ENCODE measurements at places on chromosomes 2 and 18.

- no peak for DNase-seq
Measured at GRCh38 chr18:65790604-65791003, 39.8 kb downstream of the CDH7 start.

- no peak for DNase-seq
Measured at GRCh38 chr2:154267983-154268382, 396.3 kb downstream of the GALNT13 start.

- DNase-seq, result no peak
Measured at GRCh38 chr2:136530146-136530545, 235.2 kb upstream of the THSD7B start.

GRCh38 chr2:45654250-45654649, 2.8 kb downstream of the PRKCE start:
- DNase-seq, result peak; percentile 31

DNA sequence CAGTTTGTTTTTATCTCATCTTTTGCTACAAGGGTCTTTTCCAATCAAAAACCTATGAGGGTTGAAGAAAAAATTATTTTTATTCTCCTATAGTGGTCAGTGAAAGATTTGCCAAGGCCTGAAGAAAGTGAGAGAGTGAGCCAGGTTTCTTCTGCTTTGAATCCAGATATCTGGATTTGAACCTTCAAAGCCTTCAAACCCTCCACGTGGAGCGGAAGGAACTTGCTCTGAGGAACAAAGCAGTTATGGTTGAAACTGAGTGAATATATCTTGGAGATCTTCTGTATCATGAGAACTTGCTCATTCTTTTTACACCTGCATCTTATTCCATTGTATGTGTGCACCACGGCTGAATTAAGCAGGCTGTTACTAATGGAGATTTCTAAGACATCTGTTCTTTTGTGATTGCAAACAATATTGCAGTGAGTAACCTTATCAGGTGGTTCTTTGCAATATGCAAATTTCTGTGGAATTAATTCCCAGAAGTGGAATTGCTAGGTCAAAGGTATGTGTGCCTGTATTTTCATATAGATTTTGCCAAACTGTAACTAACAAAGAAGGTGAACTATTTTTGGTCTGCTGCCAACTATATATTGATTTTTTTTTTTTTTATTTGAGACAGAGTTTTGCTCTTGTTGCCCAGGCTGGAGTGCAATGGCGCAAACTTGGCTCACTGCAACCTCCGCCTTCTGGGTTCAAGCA, 147.9 kb downstream of the B3GNT2 start:
- DNase-seq, result no peak

DNA sequence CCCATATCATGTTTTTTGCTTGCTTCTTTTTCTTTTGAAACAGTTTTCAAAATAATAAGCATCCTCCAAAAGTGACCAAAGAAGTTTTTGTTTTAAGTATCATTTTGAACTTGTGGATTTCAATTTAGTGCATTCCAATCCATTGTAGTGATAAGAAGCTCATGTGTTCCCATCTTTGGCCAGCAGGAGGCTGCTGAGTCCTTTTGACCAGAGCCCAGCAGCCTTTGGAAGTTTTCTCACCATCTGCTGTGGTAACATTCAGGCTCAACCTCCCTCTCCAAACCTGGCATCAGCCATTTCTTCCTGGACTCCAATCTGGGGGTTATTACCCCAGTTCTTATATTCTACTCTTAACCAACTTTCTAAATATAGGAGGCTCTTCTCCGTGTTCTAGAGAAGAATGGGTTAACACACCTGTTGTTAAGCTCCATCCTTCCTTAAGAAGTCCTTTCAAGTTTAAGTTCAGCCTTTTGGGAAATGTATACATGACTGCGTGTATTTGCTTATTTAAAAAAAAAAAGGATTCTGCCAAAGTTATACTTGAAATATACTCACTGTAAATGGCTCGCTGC, 39.0 kb upstream of the MAL start:
- DNase-seq, result peak; percentile 86

- no peak for DNase-seq
Measured at GRCh38 chr2:67323209-67323991, 73.7 kb upstream of the ETAA1 start.

DNA sequence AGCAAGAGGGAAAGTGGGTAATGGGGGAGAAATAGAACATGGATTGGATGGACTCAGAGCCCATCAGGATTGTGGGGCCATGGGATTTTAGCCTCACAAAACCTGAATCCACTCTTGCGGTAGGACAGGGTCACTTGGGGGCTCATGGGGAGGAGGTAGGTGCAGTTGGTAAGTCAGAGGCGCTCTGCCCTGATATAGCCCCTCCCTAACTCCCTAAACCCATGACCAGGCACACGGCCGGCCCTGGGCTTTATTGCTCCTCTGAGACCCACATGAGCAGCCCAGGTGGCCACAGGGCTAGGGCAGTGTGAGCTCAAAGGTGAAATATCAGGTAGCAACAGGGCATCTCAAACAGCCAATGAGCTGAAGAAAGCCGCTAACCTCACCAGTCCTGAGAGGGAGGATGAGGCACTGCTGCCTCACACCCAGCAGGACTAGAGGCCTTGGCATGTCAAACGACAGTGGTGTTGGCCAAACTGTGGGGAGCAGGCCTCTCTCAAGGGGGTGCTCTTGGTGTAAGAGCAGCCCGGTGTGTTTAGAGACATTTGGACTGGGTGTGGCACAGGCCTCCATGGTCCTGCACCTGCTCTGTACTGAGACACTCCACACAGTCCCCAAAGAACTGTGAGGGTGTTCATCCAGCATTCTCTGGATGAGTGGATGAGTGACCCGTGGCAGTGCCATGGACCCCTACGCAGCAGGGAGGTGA, 90.8 kb upstream of the HS6ST1 start:
- DNase-seq, result no peak

DNA sequence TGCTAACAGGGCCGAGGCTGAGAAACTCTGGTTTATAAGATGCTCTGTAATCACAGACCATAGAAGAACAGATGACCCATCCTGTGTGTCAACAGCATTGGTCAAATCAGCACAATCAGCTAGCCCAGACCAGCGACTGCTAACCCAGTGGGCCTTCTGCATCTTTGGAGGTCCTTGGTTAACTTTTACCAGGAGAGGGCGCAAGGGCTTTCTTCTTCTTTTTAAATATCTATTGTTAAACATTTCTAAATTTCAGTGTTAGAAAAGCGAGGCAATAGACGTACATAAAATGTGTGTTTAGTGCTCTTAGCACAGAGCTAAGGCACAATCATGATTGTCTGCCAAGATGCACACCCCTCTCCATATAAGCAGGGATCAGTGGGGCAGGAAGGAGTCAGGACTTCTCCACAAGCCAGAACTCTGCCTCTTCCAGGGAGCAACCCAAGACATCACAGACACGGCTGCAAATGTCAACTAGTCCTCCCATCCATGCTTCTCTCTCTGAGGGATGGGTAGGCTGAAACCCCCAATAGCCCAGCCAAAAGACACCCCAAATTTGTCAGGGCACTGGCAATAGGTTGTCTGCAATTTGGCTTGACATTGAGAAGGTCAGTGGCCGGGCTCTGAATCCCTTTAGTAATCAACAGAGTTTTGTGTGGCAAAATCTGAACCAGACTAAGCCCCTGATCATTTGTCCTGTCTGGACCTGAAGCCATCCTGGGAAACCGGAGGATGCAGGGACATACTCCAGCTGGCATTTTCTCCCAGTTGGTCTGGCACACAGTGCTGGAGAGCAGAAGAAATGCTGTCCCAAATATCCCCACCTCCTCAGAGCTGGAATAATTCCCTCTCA, 188.2 kb downstream of the BCL2 start:
- DNase-seq, result peak; percentile 78

DNA sequence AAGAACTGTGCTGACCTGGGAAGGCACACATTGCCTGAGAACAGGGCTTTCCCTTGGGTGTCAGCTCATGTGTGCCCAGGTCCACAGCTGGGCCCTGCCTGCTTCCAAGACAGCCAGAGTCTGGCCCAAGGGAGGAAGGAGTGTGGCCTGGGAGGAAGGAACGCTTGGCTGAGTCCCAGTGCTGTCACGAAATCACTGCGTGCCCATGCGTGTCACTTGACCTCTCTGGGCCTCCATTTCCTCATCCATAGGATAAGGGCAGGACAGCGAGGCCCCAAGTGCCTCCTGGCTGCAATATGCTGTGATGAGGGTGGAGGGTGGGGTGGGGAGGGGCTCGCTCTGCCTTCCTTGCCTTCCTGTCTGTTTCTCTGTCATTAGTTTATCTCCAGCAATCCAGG, 642 bp upstream of the KCNK3 start:
- no peak for DNase-seq

DNA sequence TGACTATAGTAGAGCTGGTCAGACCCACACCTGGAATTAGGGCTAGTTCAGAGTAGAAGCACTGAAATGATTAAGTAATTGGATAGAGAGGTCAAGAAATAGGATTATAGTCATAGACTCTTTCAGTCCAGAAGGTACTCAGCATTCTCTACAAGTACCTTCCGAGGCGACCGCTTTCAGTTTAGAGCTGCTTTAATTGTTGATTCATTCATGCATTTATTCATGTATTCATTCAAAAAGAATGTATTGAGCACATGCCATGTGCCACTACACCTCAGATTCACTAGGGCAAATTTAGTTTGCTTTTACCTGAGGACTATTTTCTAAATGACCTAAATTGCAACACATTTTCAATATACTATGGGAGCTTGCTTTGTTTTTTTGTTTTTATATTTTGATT, 48.7 kb downstream of the CRIM1 start:
- peak; percentile 49 for DNase-seq

- no peak for DNase-seq
Measured at GRCh38 chr2:45220227-45220626, 211.0 kb upstream of the SIX2 start.

DNA sequence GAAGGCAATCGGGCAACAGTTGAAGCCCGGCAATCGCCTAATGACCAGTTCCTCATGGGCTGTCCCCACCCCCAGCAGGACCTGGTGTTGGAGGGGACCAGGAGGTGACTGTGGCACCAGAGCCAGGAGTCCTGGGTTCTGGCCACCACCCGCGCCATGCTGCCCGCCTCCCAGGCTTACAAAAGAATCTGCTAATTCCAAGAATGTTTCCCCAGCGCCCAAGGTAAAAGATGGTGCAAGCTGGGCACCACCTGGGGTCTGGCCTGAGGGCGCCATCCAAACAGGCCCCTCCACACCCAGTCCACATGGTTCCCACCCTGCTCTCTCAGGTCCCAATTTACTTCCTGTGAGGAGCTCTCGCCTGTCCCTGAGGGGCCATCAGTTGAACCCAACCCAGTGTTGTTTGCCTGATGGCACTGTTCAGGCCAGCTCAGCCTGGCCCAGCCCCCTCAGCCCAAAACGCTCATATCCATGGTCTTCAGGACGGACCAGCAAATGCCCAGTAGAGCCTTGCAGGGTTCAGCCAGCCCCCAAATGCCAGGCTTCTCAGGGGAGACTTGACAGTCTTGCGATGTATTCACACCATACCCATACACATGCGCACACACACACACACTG, 5.1 kb downstream of the SDC1 start:
- no peak for DNase-seq

- DNase-seq, result no peak
Measured at GRCh38 chr2:2573205-2573604, 242.1 kb upstream of the MYT1L start.

DNA sequence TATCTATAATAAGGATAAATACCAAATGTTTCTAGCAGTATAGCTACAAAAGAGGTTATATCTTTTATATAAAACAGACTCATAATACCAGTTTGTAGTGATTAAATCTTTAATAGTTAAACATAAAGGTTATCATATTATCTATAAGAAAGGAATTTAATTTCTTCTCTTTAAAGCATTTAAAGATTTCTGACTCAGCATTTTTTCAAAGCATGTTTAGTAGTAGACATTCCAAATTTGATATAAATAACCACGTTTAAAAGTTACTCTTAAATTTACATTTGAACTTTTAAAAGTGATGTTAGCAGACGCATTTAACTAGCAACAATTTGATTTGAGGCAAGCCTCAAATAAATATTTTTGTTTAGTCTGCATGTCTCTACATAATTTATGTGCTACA, 1508.0 kb upstream of the NXPH2 start:
- DNase-seq, result no peak

DNA sequence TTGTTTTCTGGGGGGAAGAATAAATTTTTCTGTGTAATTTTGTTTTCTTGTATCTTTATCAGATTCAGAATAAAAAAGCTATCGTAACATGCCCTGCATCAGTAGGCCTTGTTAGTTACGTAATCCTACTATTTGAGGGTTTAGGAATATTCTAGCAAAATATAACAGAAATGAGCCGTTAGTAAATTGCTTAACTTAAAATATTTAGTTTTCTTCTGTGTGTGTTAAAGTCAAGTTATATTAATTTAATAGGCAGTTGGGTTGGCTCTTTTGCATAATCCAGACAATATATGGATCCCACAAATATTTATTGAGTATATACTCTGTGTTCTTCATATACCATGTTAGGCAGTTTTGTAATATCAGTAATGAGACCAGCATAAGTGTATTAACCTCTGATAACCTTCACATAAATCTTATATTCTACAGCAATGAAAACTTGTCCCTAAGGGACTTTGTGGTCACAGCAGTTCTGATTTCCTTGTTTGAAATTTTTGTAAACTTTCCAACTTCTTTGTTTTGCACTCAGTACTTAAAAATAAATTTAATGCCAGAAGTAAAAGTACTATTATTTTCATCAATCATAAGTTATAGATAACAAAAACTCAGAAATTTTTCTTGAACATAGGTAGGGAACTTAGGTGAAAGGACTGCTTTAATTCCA, 151.9 kb downstream of the FMNL2 start:
- DNase-seq, result no peak

GRCh38 chr2:100998235-100998573, 3.9 kb upstream of the RPL31 start:
- no peak for DNase-seq

GRCh38 chr2:40489678-40489960, 37.7 kb upstream of the SLC8A1 start:
- no peak for DNase-seq

DNA sequence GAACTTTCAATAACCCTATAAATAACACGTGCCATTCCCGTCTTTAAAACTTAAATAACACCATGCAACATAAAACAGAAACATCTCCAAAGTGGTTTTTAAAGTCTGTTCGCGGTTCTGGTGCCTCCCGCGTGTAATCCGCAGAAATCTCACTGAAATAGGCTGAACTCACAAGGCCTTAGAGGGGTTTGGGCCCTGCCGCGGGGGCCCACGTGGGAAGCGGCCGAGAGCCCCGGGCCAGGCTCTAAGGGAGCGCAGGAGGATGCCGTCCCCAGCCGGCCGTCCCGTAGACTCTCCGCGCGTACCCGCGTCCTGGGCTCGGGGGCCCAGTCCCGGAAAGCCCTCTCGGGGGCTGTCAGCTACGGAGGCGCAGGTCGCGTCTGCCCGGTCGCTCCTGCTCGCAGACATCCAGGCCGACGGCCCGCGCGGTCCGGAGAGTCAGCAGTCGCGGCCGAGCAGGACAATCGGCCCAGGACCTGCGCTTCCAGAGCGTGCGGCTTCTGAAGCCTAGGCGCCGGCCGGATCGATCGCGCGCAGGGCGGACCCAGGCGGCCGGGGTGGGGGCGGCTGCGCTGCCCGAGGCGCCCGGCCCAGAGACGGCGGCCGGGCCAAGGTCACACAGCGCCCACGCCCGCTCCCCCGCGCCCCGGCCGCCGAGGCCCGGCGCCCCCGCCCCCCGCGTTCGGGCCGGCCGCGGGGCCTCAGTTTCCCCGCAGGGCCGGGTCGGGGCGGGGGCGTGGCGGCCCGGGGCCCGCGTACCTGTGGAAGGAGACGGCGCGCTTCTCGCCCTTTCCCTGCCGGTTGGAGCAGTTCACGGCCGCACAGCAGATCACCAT, 558 bp downstream of the THAP4 start:
- DNase-seq, result peak; percentile 37

- no peak for DNase-seq
Measured at GRCh38 chr2:170512266-170512665, 202.9 kb upstream of the SP5 start.
